ENCODE measurements at places on chromosomes 6 and 20. TPM values are rescaled to one million over a fixed set of nuclear protein-coding genes. Genes with fewer than 3 reads are reported as not detected.

DNA sequence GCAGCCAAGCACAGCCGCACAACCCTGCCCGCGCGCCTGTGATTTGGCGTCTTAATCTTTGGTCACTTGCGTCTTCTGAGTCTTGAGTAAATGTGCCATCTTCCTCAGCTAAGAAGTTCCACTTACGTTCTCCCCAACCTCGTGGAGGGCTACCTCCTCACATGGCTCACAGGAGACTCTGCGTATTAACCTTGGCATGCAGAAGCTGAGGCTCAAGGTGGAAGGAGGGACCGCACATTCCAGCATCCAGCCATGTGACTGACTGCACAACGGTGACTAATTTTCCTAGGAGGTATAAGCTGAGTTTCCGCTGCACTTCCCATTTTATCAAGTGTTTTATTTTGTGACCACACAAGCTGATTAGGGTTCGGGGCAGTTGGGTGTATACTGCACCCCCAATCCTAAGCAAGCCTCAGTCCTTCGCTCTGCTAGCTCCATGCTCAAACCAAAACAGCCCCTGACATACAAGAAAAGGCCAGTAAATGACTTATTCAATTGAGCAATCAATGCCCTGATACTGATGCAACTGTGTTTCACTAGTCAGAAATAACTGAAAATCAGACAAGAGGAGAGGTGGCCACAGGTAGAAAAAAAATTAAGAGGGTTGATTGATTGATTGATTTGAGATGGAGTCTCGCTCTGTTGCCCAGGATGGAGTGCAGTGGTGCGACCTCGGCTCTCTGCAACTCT lies 7.0 kb downstream of the BEND3 start:
- H3K36me3 ChIP-seq, result no peaks in the 10 kb centered on the region
- H3K27ac ChIP-seq, result no peak overlapping the region
- peak overlapping the region; percentile 55 for H3K4me3 ChIP-seq
- peaks cover 4% of the 10 kb centered on the region for H3K4me1 ChIP-seq
- DNase-seq, result no peak

The RBM24 gene
- 1.4 TPM for total RNA-seq

DNA sequence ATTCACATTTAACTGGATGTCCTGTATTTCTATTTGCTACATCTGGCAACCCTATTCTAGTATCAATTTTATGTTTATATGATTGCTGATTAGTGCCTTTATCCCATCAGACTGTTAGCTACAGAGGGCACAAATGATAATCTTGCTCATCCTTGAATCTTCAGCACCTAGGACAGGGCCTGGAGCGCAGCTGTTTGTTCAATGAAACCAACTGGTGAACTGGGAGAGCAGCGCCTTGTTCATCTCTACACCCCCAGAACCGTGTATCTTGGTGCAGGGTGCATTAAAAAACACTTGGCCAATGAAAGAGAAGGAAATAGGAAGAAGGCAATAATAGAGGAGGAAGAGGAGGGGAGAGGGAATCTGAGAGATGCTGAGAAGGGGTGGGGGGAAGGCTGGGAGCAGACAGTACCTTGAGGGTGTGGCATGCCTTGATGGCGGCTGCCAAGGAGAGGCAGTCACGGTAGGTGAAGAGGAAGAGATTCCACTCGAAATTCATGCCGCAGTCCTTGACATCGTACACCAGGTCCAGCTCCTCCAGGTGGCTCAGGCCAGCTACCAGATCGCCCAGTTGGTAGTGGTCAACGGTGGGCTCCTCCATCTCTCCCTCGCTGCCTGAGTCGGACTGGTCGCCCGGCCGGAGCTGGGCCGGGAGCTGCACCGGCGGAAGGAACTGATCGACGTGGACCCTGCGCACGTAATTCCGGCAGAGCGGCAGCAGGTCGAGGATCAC lies 15.5 kb downstream of the TMEM151B start:
- H3K36me3 ChIP-seq, result no peaks in the 10 kb centered on the region
- no peak overlapping the region for H3K27ac ChIP-seq
- peaks cover 38% of the 10 kb centered on the region for H3K27me3 ChIP-seq

The NKX2-2 gene
- total RNA-seq, result not detected

The SLC22A16 gene
- 0.36 TPM for total RNA-seq

The MAP1LC3A gene
- total RNA-seq, result 24.8 TPM

The SEMG1 gene
- total RNA-seq, result not detected

DNA sequence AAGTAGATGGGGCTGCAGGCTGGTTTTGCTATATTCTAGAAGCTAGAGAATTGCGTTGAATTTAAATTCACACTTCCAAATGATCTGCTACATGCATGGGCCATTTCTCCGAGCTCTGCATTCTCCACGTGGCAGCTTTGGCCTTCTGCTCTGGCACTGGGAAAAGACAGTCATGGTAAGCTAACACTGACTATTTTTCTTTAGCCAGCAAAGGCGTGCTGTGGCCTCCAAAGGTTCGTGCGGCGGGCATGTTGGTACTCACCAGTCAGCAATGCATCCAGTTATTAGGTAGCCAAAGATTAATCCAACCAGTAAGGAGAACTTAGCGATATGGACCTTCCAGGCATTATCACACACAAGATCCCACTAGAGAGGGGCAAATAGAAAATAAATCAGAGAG lies 41.4 kb downstream of the SLC22A23 start:
- no peak overlapping the region for H3K4me3 ChIP-seq
- H3K36me3 ChIP-seq, result no peaks in the 10 kb centered on the region
- no peak overlapping the region for H3K27ac ChIP-seq
- no peaks in the 10 kb centered on the region for H3K27me3 ChIP-seq

The OLIG3 gene
- not detected for total RNA-seq

- H3K27me3 ChIP-seq, result no peaks in the 10 kb centered on the region
- peaks cover 19% of the 10 kb centered on the region for H3K4me1 ChIP-seq
- H3K27ac ChIP-seq, result no peak overlapping the region
Measured at GRCh38 chr6:136137739-136138402, 112.2 kb downstream of the MTFR2 start.

DNA sequence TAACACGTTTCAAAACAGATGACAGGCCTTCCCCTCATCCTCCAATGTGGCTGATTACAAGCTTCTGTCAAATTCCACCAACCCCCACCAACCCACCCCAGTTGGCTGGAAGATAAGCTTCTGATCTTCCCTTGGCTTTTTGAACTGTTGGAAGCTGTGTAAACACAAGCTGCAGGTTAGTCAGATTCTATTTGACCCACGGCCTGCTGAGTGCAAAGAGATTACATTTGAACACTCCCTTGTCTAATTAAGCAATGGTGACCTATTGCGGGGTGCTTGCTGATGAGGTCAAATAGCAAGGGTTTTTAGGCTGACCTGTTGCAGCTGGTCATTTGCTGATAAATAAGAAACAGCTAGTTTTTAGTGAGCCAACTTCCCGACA lies 379.7 kb downstream of the BMP2 start:
- no peaks in the 10 kb centered on the region for H3K27me3 ChIP-seq
- no peak overlapping the region for H3K27ac ChIP-seq
- H3K4me3 ChIP-seq, result no peak overlapping the region
- no peaks in the 10 kb centered on the region for H3K4me1 ChIP-seq
